ENCODE measurements at places on chromosomes 11 and 22.

DNA sequence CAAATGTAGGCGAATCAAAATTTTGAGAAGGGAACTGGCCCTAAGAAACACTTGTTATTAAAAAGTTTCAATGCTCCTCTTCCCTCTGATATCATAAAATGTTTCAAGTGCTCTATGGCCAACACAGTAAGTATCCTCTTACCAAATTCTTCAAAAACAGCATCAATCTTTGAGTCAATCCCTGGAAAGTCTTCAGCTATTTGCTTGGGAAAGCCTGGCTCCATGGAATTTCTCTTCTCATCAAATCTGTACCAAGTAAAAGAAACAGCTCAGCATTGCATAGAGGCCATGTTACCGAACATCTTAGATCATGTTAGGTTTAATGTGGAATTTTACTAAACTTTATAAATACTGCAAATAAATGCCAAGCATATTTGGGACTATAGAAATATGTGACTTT lies 6.3 kb downstream of the MMP3 start:
- no peak for DNase-seq

- peak; percentile 26 for DNase-seq
Observed at GRCh38 chr22:19434401-19434800, 2.1 kb downstream of the MRPL40 start.

DNA sequence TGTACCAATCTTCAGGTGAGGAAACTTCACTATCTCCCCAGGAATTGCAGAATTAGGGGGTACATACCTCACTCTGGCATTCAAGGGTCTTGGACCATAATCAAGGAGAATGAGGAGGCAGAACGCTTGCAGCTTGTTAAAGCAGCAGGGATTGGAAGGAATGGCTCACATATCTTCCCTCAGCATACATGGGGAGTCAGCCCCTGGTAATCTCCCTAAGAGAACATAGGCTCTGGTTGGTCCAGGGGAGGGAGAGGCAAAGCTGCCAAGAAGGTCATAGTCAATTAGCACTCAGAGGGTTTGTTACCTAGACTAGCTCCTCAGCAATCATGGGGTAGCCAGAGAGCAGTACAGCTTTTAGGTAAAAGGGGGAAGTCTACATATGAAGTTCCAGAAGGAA lies 256.8 kb downstream of the INSC start:
- DNase-seq = no peak

DNA sequence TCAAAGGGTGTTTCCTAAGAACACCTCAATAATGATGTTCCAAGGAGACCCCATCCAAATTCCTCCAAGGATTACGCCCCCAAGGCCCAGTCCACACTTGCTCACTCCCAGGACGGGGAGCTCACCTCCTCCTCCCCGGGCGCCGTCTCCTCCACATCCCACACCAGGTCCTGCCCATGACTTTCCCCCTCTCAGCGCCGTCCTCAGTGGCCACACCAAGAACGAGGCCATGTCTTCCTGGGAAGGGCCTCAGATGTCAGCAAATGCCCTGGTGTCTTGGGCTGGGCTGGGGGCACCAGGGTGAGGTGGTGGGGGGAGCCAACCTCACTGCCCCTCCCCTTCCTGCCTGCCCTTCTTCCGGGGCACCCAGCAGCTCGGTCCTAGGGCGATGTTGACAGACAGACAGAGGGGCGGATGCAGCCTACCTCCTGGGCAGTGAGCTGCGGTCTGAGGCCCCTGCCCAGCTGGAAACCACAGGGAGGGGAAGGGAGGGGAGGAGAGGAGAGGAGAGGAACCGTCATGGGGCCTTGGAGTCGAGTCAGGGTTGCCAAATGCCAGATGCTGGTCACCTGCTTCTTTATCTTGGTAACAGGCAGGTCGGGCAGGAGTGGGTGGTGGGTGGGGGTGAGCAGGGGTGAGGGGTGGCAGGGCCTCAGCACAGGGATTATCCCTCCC lies at the start of the genes C11orf21 and TSPAN32:
TSS of gene C11orf21 (minus strand) at position 288 of the 675 bp plus-strand sequence. CDS start at position 178, 110 bp downstream.
TSS of gene TSPAN32 (plus strand) at position 383 of the 675 bp plus-strand sequence. CDS start at position 520, 137 bp downstream.
- no peak for DNase-seq

DNA sequence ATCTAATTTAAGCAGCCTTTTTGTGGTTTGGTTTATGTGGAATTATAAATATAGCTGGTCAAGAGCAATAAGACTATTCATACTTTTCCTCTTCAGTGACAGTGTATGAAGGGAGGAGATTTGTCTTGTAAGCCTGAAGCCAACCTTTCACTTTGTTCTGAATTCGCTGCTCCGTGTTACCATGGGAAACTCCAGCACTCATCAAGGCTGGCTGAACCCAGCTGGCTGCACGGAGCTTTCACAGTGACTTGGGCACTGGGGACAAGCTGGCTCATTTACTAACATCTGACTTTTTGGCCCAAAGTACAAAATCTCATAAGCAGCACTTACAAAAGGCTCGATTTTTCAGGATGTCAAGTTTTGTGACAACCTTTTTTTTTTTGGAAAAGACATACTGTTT lies 120.4 kb upstream of the GRIA4 start:
- DNase-seq = no peak

DNA sequence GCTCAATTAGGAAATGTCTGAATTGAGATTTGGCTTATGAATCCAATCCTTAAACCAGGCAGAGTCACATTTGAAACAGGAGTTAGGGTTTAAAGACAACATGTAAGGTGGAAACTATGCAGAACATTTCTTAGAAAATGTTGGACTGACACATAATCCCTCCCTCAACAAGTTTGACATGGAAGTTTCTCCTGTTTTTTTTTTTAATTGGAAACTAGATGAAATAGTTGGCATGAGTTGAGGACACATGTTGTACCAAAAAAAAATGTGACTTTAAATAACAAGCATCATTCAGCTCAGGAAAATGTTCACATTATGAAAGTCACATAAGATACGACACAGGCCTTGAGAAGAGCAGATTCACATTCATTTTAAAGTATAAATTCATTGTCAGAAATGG lies 154.9 kb upstream of the DDI1 start:
- DNase-seq = no peak

DNA sequence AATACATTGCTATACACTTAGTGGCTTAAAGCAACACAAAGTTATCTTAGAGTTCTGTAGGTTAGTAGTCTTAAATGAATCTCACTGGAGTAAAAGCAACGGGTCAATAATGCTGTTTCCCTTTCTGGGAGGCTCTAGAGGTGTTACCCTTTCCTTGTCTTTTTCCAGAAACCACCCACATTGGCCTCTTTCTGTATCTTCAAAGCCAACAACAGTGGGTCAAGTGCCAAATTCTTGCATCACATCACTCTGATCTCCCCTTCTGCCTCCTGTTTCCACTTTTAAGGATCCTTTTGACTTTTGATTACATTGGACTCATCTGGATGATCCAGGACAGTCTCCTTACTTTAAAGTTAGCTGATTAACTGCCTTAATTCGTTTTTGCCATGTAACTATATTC lies 93.6 kb downstream of the DDX10 start:
- no peak for DNase-seq

DNA sequence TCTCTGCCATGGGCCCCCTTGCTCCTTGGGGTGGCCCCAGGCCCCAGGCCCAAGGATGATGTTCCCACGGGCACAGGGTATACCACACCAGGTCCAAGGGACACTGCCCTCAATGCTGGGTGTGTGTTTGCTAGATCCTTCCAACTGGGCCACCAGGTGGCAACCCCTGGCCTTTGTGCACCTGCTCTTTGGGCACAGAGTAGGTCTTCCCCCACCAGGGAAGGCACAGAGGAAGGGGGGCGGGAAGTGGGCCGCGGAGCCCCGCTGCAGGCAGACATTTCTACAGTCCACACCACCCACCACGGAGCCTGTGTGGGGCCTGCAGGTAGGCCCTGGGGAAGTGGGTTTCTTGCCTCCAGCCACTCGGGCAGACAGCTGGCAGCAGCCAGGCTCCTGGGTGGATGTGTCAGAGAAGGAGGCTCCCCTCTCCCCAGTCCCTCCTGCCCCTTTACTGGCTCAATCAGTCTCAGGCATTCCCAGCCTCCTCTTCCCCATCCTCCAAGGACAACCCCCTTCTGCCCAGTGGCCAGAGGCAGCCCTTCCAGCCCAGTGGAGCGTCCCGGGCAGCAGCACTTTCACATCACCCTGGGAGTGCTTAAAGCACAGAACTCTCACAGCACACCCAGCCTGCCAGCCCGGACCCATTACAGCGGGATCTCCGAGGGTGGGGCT lies 21.6 kb downstream of the MAFF start:
- DNase-seq = peak; percentile 87

DNA sequence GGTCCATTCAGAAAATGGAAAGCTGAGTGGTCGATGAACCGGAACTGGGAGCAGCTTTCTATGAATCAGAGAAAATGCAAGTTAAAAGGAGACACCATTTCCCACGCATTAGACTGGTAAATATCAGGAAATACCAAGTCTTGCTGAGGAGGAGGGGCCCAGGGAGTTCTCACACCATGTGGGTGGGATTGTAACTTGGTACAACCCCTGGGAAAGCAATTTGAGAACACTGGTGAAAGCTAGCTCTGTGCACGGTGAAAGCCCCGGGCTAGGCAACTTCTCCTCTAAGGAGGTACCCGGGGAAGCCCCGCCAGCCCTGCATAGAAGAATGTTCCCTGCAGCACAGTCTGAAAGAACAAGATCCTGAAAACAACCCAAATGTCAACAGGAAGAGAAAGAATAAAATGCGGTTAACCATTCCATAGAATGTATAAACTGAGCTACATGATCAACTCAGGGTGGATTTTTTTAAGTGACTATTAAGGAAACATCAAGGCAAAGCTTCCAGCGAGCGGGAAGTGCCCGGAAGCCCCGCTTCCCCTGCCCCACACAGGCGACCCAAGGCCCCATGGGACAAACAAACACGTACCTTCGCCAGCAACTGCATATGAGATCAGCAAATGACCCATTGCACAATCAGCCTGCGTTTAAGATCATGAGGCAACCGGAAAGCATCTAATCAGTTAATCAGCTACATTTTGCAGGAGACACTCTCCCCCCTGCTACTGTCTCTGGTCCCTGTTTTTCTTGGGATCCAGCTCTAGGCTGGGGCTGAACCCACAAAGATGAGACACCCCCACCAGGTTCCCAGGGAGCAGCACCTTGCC lies 11.3 kb downstream of the SHANK2 start:
- no peak for DNase-seq

DNA sequence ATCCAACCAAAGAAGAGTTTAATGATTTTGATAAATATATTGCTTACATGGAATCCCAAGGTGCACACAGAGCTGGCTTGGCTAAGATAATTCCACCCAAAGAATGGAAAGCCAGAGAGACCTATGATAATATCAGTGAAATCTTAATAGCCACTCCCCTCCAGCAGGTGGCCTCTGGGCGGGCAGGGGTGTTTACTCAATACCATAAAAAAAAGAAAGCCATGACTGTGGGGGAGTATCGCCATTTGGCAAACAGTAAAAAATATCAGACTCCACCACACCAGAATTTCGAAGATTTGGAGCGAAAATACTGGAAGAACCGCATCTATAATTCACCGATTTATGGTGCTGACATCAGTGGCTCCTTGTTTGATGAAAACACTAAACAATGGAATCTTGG lies 23.9 kb downstream of the KDM4D start:
- DNase-seq = no peak

GRCh38 chr22:17580441-17581031 lies 17.2 kb downstream of the SLC25A18 start:
- DNase-seq = no peak

DNA sequence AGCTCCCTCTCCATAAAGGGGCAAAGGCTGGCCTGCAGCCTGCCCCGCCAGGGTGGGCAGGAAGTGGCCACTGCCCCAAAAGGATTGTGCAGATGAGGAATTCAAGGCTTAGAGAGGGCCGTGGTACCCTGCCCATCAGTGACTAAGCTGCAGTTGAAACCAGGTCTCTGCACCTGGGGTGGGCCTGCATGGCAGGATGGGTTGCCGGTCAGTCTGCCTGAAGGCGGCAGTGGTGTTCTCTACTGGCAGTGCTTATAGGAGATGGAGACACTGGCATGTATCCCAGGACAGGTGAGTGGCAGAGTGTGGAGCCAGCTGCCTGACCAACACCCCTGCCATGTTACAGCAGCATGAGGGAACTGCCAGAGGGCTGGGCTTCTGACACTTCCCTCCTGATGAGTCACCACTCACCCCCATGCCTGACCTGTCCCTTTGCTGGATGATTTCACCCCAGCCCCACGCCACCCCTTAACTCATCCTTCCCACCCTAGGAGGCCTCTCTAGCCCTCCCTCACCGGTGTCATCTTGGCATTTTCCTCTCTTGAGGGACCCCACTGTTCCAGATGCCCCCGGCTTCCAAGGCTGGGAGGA lies 70.2 kb upstream of the LMO1 start:
- DNase-seq = peak; percentile 24

DNA sequence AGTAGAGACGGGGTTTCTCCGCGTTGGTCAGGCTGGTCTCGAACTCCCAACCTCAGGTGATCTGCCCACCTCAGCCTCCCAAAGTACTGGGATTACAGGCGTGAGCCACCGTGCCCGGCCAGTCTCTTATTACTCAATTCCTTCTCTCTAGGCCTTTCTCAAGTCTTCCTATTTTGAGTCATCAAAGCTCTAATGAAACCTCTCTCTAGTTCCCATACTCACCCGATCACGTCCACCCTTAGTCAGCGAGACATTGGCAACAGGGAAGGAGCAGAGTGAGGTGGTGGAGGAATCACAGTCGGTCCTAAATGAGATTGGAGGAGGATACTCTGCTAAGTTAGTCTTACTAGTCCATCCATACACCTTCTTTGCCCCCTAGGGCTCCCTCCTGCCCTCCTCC lies 5.0 kb downstream of the BSCL2 start:
- DNase-seq = no peak

DNA sequence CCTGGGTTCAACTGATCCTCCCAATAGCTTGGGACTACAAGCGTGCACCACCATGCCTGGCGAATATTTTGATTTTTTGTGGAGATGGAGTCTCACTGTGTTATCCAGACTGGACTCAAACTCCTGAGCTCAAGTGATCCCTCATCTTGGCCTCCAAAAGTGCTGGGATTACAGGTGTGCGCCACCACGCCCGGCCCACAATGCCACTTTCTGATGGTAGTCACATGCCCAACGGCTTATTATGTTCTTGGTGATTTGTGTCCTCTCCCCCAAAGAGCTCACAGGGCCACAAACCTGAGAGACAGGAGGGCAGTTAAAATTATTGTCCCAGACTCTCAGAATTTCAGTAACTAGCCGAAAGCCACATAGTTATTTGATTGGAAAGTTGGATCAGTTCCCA lies 9.6 kb downstream of the GRIK4 start:
- no peak for DNase-seq

- DNase-seq = no peak
Observed at GRCh38 chr11:13966013-13966412, 3.5 kb downstream of the SPON1 start.

DNA sequence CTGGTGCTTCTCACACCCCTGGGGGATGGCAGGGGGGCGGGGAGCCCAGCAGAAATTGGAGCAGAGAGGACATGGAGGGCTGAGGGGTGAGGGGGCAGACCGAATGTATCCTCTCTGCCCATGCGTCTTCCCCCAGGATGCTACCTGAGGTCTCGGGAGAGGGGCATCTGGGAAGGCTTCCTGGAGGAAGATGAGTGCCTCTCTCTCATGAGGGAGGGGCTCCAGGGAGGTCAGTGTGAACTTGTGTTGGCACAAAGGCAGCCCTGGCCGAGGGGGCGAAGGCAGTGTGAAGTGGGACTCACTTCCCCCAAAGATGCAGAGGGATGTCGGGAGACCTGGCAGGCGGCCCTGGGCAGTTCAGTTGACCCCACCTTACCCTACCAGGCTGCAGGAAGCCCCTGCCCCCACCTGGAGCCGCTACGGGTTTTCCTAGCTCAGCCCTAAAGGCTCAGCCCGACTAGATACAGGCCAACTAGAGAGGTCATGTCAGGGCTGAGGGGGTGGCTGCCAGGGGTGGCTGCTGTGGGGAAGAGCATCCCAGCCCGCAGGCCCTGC lies 10.4 kb downstream of the ASCL2 start:
- no peak for DNase-seq

Data from ACHN (cell line).